MCF 10A (cell line): ENCODE measurements at places on chromosomes 7 and 10. TPM values are rescaled to one million over a fixed set of nuclear protein-coding genes. Genes with fewer than 3 reads are reported as not detected.
A peak's percentile ranks its signal among the peaks of the same experiment; 100 is the strongest.

DNA sequence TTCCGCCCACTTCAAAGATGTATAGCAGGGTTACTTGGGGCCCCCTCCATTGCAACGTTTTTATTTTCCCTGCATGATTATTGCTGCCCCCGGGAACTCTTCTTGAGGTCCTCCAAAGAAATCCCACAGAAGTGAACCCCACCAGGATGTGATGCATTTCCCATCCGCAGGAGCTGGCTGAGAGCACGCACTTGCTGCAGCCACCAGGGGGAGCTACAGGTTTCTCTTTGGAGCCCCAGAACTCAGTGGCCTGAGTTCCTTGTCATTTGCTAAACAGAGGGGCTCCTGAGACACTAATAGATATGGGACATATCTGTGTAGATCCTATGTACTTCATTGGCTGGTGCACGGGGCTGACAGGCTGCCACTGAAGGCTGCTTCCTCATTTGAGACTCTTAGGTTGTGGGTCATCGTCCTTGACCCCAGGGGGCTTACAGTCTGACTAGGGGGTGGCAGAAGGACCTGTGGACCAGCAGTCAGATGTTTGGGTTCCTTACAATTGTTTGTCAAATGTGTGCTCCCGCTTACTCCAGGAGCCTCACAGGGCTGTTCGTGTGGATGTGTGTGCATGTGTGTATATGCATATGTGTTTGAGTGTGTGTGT lies 52.3 kb upstream of the ENO4 start:
- H3K27me3 ChIP-seq = no peaks in the 10 kb centered on the region
- no peak overlapping the region for H3K4me3 ChIP-seq
- peak; percentile 78 for DNase-seq
- H3K27ac ChIP-seq = no peak overlapping the region

Gene GNG11
- 3.9 and 4.6 TPM in 2 replicates for total RNA-seq

Gene LRRC4
- total RNA-seq = not detected in 2 replicates

GRCh38 chr10:78959217-78959923 lies 109.4 kb upstream of the ZMIZ1 start:
- H3K4me1 ChIP-seq = peaks cover 7% of the 10 kb centered on the region
- no peak overlapping the region for H3K27ac ChIP-seq
- H3K36me3 ChIP-seq = peaks cover 6% of the 10 kb centered on the region
- no peak for DNase-seq

Gene KIF20B
- 30.3 and 33.7 TPM in 2 replicates for total RNA-seq
